ENCODE measurements at places on chromosomes 5 and 9.
A peak's percentile ranks its signal among the peaks of the same experiment; 100 is the strongest.

DNA sequence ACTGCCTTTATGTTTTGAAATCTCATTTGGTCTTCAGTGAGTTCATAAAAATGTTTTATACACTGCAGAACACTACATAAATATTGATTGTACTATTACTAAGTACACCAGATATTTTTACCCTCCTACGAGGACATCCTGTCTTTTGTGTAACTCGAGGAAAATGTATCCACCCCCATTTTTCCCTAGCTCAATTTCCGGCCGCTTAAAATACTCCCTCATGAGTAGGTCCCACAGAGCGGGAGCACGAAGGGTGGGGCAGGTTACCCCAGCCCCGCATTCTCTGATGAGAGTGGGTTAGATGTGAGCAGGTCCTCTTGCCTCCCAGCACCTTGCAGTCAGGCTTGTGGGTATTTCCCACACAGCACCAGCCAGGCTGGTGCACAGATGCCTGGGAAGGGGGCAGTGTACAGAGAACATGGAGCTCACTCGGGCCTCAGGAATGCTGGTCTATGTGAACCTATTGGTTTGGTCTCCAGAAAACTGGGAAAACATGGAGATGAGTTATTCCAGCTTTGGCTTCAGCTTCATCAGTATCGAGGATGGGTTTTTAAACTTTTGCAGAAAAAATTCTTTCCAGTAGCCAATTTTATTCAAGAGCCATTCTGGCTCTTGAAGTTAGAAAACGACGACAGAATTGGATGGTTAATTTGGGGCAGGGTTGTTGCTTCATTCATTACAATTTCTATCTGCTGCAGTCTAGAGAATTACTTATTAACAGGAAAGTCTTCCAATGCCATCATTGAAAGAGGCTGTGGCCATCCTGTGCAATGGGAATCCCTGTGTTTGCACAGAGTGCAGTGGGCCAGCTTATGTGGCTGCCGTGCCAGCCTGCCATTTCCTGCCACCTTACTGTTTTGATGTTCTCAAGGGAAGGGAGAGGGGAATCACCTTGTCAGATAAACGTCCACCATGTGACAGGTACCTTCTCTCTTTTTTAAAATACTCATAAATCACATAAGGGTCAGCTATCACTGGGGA is 73.2 kb downstream of the WDR41 start:
- no peak for DNase-seq

DNA sequence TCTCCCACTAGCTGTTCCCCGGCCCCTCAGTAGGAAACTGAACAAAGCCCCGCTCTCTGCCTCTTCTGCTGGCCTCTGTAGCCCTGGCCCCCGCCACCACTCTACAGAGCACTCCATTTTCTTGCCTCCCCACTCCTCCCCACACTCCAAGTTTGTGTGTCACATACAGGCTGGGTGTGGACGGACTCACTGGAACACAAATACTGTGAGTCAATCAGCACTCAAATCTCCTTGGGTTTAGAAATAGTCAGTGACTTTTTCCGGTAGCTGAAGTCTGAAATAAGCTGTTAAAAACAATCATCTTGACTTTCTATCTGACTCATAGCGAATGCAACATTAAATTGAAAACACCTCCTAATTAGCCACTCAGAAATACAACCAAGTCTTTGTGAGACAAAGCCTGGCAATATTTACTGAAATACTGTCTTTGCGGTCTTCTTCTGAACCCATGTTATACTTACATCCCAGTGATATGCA is 122.5 kb downstream of the LHFPL2 start:
- no peak for DNase-seq

DNA sequence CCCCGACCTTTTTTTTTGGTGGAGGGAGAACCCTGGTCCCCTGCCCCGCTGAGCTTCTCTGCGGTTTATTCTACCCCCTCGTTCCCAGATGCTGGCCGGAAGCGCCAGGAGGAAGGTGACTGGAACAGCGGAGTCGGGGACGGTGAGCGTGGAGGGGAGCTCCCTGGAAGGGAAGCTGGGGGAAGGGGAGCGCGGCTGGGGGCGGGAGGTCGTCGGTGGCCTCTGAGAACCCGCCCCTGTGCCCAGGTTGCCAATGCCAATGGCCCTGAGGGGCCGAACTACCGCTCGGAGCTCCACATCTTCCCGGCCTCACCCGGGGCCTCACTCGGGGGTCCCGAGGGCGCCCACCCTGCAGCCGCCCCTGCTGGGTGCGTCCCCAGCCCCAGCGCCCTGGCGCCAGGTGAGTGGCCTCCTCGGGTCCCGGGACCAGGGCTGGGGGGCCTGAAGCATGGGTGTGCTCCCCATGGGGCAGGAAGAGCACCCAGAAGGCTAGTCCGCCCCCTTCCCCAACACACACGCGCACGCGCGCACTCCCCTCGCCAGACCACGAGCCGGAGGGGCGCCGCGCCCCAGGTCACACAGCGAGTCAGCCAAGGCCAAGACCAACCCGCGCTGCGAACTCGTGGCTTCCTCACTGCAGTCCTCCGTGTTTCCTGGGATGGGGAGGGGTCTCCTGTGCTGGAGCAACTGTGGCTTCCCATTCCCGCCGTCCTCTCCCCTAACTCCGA is 10.6 kb downstream of the MYOZ3 start:
- DNase-seq: no peak

- no peak for DNase-seq
Measured at GRCh38 chr9:19946441-19947109, 157.7 kb upstream of the SLC24A2 start.

DNA sequence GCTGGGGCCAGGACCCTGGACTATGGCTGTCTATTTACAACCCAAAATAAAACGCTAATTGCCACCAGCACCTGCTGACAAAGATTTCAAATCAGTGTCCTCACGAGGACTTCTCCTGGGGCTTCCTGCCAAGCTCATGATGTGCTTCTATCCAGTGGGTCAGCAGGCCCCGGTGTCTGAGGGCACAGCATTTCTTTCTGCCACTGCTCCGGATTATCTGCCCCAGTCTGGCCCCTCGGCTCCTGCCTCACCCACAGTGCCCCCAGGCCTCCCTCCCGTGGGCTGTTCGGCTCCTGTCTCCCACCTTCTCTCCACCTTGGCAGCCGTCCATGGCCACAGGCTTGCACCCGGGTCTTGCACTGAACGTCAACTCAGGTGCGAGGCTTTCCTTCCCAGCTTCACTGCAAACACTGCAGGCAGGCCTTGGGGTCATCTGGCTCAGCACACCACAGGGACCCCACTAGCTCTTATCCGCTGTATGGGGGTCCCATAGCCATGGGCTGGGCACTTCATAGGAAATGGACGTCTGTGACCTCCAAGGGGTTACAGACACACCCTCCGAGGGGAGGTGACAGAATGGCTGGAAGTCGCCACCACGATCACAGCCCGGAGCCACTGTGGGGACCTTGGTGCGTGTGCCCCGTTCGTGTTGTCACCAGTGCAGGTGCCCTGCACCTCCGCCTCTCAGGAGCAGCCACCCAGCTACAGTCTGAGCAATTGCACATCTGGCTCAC is 43.8 kb upstream of the FCN1 start:
- no peak for DNase-seq

- no peak for DNase-seq
Measured at GRCh38 chr5:36883894-36884462, 7.4 kb downstream of the NIPBL start.

DNA sequence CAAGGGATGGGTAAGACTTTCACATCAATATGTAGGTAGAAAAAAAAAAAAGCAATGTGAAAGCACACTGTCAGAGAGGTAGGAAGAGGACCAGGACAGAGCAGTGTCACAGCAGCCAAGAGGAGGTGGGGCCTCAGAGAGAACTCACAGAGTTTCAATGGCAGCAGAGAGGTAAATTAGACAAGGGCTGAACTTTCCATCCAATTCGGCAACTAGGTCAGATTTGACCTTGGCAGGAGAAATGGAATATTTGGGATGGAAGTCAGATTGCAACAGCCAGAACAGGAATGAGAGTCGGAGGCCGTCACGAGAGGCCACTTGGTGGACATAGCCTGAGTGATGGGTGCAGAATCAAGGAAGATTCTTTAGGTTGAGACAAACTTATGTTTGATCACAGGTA is 57.7 kb downstream of the ENC1 start:
- no peak for DNase-seq

DNA sequence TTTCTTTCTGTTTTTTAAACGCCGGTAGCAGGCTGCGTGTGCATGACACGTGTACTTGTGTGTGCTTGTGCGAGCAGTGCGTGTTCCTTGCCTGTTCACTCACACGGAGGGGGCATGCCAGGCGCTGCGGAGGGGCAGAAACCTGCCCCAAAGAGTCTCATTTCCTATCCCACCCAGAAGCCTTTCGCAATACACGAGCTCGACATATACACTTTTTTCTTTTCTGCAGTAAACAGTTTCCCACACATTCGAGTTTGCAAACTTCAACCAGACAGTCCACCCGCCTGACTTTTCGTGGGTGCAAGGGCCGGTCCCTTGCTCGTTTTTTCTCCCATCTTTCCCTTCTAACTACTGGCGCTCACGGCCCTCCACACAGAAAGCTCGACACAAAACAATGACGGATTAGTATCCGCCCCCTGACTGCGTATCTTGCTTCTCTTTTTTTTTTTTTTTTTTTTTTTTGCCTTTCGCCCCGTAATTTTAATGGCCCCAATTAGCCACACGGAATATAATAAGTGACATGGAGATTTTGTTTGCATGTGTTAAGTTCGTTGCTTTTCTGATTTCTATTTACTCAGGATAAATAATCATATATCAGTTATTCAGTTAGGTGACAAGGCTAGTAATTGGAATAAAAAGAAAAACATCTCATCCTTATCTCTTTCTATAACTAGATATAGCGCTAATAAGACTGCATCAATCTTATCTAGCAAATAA is 5.3 kb upstream of the OTP start:
- no peak for DNase-seq

DNA sequence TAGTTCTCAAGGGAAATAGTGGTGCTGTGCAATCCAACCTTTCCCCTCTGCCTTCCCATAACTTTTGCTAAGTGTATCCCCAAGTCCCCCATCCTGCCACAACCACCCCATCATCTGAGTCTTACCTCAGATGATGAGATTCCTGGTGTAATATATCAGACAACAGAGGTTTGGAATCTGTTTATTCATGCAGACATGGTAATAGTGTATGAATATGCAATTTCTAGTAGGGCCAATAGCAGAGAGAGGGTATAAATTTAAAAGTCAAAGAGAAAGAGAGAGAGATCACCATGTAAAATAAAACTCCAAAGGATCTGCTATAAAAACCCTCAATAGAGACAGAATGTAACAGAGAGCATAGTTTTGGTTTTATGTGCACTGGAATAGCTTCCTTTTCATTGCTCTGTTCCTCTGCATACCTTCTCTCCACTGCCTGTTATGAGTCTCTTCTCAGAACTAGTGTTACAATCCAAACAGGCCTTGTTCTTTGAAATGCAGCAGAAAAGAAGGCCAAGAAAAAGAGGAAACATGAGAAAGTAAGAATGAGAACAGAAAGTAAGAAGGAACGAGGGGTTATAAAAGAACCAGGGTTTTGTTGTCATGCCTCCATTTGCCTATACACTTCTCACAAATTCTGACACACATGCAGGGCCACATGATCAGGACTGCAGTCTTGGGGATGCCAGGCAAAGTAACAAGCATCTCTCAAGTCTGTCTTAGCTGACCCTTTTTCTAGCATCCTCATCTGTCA is 278.0 kb downstream of the CETN3 start:
- no peak for DNase-seq

DNA sequence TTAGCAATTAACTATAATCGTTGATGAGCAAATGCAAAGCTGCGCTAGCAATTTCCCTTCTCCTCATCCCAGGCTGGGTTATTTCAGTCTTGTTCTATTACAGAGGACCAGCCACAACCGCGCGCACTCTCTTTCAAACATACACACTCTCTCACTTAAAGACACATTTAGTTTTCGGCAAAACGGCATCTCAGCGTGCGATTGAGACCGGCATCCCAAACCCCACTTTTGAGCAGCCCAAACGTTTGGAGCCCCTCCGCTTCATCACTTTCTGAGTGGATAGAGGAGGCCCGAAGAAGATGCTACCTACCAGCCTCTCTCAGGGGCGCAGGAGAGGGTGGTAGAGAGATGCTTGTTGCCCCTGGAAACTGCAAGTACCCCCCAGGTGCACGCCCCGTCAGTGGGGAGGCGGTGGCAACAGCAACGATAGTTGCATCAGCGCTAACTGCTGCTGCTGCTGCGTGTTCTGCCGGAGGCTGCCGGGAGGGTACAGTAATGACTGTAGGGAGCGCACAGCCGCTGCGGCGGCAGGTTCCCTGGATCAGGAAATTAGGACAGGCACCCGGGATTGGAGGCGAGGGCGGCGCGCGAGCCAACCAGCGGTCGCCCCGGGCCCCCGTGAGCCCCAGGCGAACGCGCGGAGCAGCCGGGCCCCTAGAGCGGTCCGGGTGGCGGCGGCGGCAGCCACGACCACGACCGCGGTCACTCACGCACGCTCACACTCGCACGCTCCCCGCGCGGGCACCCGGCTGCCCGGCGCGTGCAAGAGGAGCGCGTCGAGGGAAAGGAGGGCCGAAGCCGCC is 467 bp upstream of the VLDLR start:
- peak; percentile 8 for DNase-seq

DNA sequence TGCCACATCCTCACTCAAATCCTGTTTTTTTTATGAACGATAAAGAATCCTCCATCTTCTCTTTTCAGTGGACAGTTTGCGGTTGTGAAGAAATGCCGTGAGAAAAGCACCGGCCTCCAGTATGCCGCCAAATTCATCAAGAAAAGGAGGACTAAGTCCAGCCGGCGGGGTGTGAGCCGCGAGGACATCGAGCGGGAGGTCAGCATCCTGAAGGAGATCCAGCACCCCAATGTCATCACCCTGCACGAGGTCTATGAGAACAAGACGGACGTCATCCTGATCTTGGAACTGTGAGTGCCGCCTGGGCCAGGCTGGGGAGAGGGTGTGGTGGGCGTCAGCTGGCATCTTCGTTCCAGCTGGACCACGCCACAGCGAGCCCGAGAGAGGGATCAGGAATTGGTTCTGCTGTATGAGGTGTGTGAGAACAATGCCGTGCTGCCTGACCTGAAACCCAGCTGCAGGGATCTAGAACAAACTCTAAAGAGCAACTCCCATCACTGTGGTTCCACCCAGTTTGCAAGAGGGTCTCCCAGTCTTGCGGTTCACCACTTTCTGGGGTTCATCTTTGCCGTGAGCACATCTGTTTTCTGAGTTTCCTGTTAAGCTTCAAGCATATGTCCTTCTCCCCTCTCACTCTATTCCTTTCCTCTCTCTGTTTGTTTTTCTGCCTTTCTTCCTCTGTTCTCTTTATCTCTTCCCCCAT is 107.4 kb downstream of the DAPK1 start:
- no peak for DNase-seq

GRCh38 chr5:42583322-42583721 is 160.1 kb downstream of the GHR start:
- DNase-seq: no peak

GRCh38 chr9:3478549-3478953 is 47.2 kb downstream of the RFX3 start:
- no peak for DNase-seq

DNA sequence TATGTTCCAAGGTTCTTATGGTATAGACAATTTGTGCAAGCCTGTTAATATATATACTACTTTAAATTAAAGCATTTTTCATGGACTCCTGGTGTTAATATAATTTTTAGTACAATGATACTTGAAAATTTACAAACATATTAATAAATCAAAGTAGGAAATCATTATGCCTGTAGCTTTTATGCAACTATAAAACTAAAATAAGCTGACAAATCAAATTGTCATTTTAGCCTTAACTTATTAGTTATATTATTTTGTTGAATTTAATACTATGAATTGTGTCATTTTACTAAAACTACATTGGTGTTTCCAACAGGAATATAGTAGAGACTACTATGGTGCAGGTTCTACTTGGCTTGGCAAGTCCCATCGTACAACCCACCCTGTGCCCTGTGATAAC is 96.0 kb downstream of the MED10 start:
- DNase-seq: no peak

GRCh38 chr5:41559184-41559583 is 48.8 kb upstream of the PLCXD3 start:
- DNase-seq: no peak

All from stimulated activated CD8-positive, alpha-beta memory T cell treated with anti-CD3 and anti-CD28 coated beads, Interleukin-12 subunit alpha, Interleukin-12 subunit beta, amount 100 ng/mL, for 4 hours (primary cell).